Cardiac muscle cell (in vitro differentiated cells and primary cell): ENCODE measurements at places on chromosomes 2 and 18.

DNA sequence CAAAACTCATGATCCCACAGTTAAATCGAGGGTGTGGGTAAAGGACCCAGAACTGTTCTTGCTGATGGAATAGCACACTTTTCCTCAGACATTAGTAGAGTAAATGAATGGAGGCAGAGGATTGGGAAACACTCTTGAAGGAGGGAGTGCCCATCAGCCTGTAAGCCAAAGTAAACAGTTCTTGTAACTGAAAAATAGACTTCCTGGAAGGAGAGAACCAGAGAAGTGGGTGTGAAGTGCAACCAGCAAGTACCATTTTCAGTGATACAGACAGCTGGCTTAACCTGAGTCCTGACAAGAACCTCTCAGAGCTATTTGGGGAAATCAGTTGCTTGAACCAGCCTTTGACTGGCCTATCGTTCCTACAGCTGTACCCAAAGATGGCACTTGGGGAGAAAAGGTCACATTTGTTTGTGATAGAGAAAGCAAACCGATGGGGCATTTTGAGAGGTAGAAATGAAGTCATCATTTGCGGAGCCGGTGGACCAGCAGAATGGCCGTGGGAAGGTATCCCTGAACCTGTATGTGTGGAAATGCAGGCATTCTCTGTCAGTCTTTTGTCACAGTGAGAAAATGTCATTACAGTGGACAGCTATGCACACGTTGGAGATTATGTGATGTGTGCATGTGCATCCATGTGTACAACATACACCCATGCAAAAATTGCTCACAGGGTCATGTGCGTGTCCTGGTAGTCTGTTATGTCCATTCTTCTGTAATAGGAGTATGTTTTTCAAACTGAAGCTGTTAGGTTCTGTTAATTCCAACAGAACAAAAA lies 17.8 kb downstream of the CRIM1 start:
- no peak overlapping the region for H3K4me3 ChIP-seq
- no peak for DNase-seq
- H3K27me3 ChIP-seq: no peaks in the 10 kb centered on the region
- H3K27ac ChIP-seq: no peak overlapping the region
- H3K36me3 ChIP-seq: no peaks in the 10 kb centered on the region
- H3K4me1 ChIP-seq: peaks cover 27% of the 10 kb centered on the region

DNA sequence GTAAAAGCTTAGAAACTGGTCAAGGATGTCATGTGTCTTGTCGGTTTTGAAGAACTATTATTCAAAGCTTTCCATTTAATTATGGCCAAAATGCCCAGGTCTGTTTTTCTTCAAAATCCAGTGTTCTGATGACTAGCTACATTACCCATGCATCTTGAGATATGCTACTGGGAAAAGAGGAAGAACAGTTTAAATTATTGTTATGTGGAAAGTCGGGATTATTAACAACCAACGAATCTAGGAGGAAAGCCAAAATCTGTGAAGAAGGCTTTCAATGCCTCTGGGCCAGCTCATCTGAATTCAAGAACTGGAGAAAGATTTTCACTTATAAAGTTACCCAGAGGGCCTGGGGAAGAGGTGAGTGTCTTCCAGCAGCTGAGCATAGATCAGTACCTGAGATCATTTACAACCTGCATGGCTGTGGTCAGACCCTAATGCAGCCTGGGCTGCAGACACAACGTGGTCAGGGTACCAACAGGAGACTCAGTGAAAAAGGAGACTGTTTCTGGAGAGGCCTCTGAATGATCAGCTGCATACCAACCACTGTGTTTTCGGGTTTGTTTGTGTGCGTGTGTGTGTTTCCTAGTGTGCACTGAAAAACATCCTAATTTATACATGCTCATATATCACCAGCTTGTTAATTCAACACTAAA lies 308.5 kb downstream of the NRXN1 start:
- DNase-seq: no peak
- H3K36me3 ChIP-seq: no peaks in the 10 kb centered on the region
- H3K4me1 ChIP-seq: no peaks in the 10 kb centered on the region
- no peak overlapping the region for H3K27ac ChIP-seq
- no peak overlapping the region for H3K4me3 ChIP-seq

GRCh38 chr18:10318691-10318970 lies 135.8 kb upstream of the APCDD1 start:
- no peaks in the 10 kb centered on the region for H3K36me3 ChIP-seq
- no peak for DNase-seq
- H3K27ac ChIP-seq: no peak overlapping the region
- no peaks in the 10 kb centered on the region for H3K4me1 ChIP-seq
- no peaks in the 10 kb centered on the region for H3K27me3 ChIP-seq

GRCh38 chr2:241366678-241367077 lies 10.6 kb downstream of the FARP2 start:
- H3K4me1 ChIP-seq: peaks cover 4% of the 10 kb centered on the region
- no peak for DNase-seq
- H3K4me3 ChIP-seq: no peak overlapping the region
- H3K36me3 ChIP-seq: no peaks in the 10 kb centered on the region
- H3K27ac ChIP-seq: no peak overlapping the region

DNA sequence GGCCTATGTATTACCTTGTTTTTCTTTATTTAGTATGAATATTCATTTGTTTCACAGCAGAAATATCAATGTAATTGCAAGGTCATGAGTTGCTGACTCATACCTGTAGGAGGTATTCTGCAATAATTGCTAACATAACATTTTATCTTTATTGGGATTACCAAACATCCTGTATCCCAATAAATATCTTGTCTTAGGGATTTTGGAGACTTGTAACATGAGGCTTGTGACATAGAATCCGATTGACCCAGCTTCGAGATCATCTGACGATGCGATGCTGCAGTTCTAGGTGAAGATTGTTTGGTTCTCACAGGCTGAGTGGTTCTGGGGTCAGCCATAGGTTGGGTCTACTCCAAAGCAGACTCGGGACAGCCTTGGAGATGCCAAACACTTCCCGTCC lies 133.4 kb upstream of the RND3 start:
- H3K27me3 ChIP-seq: no peaks in the 10 kb centered on the region
- no peaks in the 10 kb centered on the region for H3K4me1 ChIP-seq
- no peak for DNase-seq
- H3K4me3 ChIP-seq: no peak overlapping the region
- no peak overlapping the region for H3K27ac ChIP-seq
- no peaks in the 10 kb centered on the region for H3K36me3 ChIP-seq

DNA sequence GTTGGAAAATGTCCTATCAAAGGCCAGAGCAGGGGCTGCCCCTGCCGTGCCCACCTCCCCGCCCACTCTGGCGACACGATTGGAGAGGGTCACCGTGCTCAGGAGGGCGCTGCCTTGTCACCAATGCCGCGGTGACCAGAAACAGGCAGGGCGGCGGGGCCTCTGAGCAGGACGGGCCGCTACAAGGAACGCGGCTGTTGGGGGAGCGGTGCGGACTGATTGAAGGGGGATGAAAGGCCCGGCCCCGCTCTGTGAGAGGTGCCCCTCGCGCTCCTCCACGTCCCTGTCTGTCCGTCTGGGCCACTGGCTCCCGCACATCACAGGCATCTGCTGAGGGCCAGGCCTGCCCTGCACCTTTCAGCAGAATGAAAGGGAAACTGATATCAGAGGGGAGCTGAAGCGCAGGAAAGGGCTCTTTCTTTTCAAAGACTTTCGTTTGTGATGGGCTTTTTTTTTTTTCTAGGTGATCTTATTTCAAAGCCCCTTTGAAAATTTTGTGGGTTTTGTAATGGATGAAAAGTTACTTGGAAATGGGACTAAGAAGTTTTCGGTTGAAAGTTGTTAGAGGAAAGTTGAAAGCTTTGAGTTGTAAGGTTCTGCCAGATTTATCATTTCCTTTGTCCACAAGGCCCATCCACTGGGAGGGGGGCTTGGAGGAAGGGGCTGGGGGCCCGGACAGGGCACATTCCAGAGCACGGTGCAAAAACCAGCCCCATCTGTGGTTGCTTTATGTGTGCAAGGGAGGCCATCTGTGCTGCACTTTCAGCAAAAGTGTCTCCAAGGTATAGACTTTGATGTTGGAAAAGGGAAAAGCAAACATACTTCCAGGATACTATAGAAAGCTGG lies 244.2 kb downstream of the KLHL29 start:
- H3K27ac ChIP-seq: no peak overlapping the region
- H3K27me3 ChIP-seq: no peaks in the 10 kb centered on the region
- no peak for DNase-seq
- H3K4me3 ChIP-seq: no peak overlapping the region

- DNase-seq: no peak
- H3K27ac ChIP-seq: no peak overlapping the region
- H3K4me1 ChIP-seq: peaks cover 6% of the 10 kb centered on the region
- H3K27me3 ChIP-seq: no peaks in the 10 kb centered on the region
- peak overlapping the region; percentile 6 for H3K4me3 ChIP-seq
- peaks cover 15% of the 10 kb centered on the region for H3K36me3 ChIP-seq
Observed at GRCh38 chr2:182717416-182717815, 1.4 kb downstream of the DNAJC10 start.

- H3K4me1 ChIP-seq: no peaks in the 10 kb centered on the region
- H3K27ac ChIP-seq: no peak overlapping the region
- H3K27me3 ChIP-seq: no peaks in the 10 kb centered on the region
- DNase-seq: no peak
- no peak overlapping the region for H3K4me3 ChIP-seq
Observed at GRCh38 chr18:62506495-62507143, 16.2 kb upstream of the ZCCHC2 start.

GRCh38 chr2:202687276-202687675 lies 52.5 kb downstream of the FAM117B start:
- no peak for DNase-seq
- no peaks in the 10 kb centered on the region for H3K27me3 ChIP-seq
- H3K4me3 ChIP-seq: no peak overlapping the region
- H3K4me1 ChIP-seq: no peaks in the 10 kb centered on the region
- H3K36me3 ChIP-seq: no peaks in the 10 kb centered on the region

DNA sequence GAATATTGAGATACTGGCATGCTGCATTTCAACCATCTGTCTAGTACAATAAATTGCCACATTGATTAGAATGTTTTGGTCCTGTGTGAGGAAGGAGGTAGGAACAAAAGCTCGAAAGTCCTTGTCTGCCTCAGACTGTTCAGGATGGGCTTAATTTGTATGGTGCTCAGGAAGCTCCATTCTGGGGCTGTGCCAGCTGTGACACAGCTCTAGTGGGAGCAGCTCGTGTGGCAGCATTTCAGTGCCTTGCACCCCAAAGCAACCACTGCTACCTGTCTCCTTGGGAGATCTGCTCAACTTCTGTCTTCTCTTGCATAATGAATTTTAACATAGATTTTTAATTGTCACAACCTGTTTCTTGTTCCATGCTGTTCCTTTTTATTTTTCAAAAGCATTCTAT lies 144.4 kb upstream of the THUMPD2 start:
- H3K27me3 ChIP-seq: no peaks in the 10 kb centered on the region
- H3K4me1 ChIP-seq: no peaks in the 10 kb centered on the region
- no peak for DNase-seq
- H3K4me3 ChIP-seq: no peak overlapping the region
- no peak overlapping the region for H3K27ac ChIP-seq

DNA sequence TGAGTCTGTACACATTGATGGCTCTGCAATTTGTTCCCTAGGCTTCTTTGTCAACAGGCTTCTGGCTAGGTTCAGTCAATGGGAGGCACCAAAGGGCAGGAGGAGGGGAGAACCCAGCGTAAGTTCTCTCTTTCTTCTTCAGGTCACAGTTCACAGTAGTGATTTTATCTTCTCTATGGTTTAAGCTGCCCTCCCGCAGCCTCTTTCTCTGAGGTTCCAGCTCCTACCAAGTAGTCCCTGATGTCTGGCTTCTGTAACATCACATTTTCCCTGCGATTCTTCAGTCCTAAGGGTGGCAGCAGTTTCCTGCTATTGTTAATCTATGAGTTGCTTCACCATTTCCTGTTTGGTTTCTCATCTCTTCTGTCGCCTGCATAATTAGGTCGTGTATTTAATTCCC lies 107.4 kb downstream of the CPO start:
- H3K4me1 ChIP-seq: peaks cover 4% of the 10 kb centered on the region
- no peak overlapping the region for H3K27ac ChIP-seq
- DNase-seq: peak; percentile 72
- no peaks in the 10 kb centered on the region for H3K36me3 ChIP-seq
- no peaks in the 10 kb centered on the region for H3K27me3 ChIP-seq

DNA sequence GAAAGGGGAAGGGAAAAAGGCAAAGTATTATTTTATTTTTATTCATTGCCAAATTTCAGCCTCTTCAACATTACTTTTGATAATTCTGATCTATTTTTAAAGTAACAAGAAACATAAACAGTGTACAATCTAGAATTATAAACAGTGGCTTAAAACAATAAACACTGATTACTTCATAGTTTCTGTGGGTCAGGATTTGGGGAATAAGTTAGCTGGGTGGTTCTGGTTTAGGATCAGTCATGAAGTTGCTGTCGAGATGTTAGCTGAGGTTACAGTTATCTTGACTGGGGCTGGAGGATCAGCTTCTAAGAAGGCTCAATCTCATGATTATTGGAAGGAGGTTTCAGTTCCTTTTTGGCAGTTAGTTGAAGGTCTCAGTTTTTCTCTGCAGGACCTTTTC lies 109.2 kb downstream of the SCN2A start:
- no peak overlapping the region for H3K27ac ChIP-seq
- H3K36me3 ChIP-seq: no peaks in the 10 kb centered on the region
- no peaks in the 10 kb centered on the region for H3K27me3 ChIP-seq
- no peak for DNase-seq
- H3K4me3 ChIP-seq: no peak overlapping the region
- H3K4me1 ChIP-seq: no peaks in the 10 kb centered on the region
